ENCODE measurements at places on chromosomes 3 and 15.

GRCh38 chr3:34920806-34921205, 718.5 kb upstream of the ARPP21 start:
- DNase-seq: no peak

- no peak for DNase-seq
These were observed 68.1 kb upstream of the MAGI1 start for GRCh38 chr3:66106788-66107187.

DNA sequence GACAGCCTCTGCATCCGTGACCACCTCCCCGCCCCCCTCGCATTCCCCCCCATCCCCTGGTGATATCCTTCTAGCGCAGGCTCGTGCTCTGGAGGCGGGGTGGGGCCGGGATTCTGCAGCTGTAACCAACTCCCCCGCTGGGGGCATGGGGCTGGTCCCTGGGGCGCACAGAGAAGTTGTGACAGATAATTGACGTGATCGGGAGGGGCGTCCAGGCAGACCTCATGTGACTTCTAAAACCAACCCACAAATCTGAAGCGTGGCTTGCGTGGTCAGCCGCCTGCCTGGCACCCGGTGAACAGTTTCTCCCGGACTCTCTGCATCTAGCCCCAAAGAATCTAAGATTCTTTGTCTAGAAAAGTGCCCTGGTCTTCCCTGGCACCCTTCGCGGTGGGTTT, 100.6 kb upstream of the IGF1R start:
- DNase-seq: peak; percentile 41

DNA sequence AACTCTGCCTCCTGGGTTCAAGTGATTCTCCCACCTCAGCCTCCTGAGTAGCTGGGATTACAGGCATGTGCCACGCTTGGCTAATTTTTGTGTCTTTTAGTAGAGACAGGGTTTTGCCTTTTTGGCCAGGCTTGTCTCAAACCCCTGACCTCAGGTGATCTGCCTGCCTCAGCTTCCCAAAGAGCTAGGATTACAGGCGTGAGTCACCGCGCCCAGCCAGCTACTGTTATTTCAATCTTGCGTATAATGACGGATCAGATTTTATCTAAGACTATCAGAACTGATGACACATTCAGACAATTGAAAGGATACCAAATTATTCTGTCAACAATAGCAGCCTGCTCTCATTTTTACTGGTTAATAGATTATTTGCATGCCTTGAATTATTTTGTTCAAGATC, 612.2 kb downstream of the ZIC1 start:
- no peak for DNase-seq

DNA sequence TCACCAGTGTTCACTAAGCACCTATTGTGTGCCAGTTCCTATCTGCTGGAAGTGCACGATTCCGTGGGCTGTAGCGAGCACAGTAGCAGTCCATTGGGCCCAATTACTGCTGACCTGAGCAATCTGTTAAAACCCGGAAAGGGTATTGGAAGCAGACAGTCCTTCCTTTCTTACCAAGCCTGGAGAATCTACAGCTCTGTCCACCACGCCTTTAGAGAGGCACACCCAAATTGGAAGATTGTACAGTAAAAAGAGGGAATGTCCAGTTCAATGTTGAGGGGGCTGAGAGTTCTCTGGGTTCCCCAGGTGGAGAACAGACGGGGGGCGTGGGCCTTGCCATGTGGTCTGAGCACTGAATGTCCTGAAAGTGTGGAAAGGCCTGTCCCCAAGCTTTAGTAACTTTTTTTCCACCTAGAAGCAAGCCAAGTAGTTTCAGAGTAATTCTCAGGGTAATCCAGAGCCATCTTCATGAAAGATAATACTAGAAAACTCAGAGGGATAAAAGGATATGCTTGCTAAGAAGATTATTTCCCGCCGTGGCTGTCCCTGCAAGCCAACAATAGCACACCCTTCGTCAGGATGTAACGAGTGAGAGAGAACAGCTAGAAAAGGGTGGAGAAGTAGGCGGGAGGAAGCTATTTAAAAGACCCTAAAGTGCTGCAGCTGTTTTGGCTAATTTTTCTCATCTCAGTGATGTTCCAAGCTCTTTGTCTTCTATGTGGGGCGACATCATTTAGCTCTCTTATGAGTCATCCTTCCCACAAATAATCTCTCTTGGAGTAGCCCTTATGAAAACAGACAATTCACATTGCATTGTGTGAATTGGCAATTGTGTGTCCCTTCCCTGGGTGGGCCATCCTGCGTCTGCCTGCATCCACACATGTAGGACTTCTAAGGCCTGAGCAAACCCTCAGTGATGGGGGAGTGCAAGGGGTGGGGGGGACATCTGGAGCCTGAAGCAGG, 181.0 kb downstream of the ATG7 start:
- DNase-seq: no peak

GRCh38 chr3:42014921-42015533, 53.1 kb upstream of the ULK4 start:
- DNase-seq: no peak

DNA sequence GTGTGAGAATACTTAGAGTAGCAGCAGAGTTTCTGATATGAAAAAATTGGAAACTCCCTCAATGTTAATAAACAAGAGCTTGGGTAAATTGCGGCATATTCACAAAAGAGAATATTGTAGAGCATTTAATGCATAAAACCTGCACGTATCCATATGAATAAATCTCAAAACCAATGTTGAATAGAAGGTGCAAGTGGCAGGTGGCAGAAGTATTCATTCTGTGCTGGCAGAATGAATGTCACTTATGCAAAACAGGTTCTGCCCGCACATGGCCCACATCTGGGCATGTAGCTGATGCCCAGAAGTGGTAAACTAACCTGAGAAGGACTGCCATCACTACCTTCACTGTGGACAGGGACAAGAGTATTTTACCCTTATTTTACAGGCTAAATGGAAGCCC, 14.1 kb upstream of the PRSS50 start:
- no peak for DNase-seq

DNA sequence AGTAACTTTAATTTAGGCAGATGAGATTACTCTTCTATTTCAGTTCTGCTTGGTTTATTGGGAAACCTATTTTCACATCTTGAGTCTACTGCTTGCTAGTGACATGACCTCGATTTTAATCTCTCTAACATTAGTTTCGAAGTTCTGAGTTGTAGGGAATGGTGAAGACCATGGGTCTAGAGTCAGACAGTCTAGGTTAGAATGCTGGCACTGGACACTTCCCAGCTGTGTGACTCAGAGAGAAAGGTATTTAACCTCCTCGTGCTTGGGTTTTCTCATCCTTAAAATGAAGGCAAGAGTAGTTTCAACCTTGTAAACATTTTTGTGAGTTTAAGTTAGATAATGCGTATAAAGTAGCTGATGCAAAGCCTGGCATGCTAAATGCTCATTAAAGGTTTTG, 422.1 kb downstream of the GRM7 start:
- no peak for DNase-seq

DNA sequence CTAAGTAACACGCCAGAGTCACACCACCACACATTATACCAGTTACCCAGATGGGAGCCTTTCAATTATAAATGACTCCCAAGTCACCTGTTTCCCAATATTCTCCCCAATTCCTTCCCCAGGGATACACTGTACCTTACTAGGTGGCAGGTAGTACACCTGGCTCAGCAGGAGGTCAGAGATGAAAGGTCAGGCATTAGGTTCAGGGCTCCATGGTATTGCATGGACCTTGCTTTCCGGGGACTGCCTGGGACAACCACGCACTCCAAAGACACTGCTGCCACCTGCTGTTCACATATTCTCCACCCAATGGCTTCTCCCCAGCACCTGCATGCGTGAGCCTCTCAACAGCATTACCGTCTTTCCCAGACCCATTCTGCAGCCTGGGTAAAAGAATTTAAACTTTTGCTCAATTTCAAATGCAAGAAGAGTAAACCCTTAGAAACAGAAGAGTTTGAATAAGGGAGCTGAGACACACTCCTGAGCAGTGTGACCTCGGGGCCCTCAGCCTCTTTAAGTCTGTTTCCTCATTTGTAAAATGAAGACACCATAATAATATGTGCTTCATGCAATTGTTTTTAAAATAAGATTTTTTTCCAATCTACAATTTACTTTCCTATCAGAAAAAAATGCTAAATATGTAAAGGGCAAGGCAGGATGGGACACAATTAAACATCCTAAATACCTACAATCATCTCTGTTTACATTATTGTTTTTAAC, 28.0 kb upstream of the LACTB start:
- peak; percentile 56 for DNase-seq

Measured in fibroblast of the conjunctiva (primary cell).